ENCODE measurements at places on chromosomes 3 and 15.

DNA sequence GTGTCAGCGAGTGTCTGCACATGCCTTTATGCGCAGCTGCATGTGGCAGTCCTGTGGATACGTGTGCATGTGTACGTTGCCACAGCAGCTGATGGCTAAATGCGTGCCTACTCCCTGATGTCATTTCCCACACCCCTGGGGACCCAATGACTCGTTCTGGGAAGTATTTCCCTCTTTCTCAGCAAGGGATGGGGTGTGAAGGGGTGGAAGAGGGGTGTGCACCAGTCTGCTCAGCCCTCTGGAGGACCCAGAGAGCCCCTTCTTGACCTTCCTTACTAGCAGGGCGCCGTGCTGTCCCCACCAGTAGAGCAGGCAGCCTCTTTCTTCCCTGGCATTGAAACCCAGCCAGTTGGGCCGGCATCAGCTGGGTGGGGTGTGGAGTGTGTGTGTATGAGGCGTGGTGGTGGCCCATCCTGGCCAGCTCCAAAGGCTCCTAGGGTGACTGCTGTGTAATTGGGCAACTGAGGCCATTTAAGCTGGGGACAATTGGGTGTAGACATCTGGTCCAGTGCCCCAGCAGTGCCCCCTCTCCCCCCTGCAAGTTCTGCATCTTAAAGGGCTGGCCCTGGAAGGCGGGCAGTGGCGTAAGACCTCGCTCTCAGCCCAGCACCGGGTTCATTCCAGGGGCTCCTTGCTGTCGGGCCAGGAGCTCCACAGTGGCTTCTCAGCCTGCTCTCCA is 19.2 kb downstream of the SNX33 start:
- peak; percentile 99 for DNase-seq

DNA sequence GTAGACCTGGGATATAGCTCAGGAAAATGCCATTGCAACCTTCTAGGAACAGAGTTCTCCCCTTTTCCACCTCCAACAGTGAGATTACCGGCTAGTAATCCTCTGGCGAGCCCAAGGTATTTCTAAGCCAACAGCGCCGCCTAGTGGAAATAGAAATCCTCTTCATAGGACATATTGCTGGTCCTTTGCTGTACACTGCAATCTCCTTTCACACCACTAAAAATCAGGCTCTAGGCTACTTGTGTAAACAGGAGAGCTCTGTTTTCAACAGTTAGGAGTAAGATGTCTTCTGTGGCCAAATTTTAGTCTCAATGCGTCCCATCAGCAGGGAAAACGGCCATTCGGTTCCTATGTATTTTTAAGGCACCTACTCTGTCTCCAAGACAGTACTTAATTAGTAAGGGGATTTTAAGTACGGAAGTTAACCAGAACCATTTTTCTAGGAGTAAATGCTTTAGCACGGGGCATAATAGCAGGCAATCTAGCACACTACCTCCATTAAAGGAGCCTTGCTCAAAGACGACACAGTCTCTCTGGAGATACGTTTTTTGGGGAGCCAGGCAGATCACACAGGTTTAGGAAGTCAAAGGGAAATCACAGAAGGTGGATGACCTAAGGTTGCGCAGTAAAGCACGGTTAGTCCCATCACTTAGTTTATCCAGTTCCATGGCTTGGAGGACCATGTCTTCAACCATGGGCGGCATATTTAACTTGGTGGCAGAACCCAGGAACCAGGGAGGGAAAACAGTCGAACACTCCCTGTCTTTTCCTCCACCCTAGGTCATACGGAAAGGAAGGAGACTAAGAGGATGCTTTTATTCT is 43.8 kb downstream of the NCEH1 start:
- DNase-seq = no peak

- DNase-seq = peak; percentile 39
Observed at GRCh38 chr3:8650583-8651416, 6.2 kb upstream of the SSUH2 start.

DNA sequence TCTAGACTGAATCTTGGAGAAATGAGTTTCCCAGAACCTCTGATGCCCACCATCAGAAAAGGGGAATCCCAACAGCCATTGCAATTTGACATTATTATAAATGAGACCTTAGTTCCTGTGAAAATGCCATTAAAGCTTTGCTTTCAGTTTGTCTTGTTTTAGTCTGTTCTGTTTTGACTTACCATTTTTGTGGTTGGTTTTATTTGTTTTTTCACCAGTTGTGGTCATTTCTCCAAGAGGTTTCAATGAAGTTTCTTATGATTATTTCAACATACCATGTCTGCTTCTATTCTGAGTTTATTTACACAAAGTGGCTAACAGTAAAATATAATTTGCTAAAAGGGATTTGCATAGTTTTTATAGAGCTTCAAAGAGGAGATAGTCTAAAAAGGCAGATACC is 175.0 kb upstream of the MCTP2 start:
- no peak for DNase-seq

DNA sequence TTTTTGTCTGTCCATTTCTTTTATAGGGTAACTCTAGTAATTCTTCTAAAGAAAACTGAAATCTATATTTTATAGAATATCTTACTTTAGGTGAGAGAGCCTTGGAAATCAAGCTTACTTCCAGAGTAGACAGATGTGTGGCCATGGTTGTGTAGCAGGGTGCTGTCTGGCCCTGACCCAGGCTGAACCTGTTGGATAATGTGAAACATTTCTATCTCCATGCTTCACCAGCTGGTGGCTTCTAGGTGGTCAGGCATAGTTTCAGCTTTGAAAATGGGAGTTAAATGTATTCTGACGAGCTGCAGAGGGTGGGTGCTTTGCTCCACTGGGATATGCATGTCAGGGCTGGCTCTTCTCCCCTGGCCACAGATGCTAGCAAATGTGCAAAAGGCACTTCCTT is 20.8 kb upstream of the NR2C2 start:
- no peak for DNase-seq

- DNase-seq = peak; percentile 89
Observed at GRCh38 chr15:71294911-71295602, 179.8 kb downstream of the THSD4 start.

DNA sequence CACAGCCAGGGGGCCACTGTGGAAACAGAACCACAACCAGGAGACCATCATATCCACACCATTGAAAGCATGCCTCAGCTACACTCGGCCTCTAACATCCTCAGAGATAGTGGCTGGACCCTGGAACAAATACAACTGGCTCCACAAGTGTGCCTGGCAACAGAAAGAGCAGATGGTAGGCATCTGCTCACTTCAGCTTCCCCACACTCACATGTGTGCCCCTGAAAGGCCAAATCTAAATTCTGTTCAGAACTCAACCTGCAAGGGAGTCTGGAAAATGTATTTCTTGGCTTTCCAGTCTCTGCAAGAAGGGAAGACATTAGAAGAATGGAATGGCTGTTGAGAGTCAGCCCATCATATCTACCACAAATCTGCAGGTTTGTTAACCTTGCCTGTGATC is 54.7 kb upstream of the CTNNB1 start:
- DNase-seq = no peak

DNA sequence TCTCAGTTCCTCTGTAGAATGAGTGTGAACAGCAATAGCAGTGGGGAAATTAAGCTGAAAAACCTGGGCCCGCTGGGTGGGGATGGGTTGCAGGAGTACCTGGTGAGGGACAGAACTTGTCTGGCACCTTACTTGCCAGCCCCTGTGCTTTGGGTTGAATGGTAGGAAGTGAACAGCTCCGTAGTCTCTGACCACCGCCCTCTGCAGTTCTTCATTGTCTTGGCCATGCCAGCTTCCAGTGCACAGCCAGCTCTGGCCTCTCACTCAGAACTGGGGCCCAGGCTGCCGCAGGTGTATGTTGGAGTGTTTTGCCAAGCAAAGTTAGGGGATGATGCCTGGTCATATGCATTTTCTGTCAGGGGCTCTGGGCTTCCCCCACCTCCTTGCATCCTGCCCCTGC is 14.0 kb upstream of the CHST14 start:
- peak; percentile 60 for DNase-seq

- no peak for DNase-seq
Observed at GRCh38 chr3:126321490-126321889, 35.7 kb downstream of the KLF15 start.

DNA sequence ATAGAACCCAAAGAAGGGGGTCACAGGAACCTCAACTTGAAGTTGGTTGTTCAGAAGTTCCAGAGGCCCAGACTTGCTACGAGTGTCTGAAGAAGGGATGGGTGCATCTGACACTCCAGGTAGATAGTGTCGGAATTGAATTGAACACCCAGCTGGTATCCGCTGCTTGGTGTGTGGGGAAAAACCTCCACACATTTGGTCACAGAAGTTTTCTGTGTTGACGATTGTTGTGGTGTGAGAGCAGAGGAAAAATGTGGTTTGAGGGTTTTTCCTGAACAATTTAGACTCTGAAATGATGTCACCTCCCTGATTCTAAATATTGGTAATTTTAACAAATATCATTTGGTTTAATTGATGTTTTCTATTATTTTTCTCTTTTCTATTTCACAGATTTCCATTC is 218.8 kb upstream of the CTNNB1 start:
- DNase-seq = no peak

DNA sequence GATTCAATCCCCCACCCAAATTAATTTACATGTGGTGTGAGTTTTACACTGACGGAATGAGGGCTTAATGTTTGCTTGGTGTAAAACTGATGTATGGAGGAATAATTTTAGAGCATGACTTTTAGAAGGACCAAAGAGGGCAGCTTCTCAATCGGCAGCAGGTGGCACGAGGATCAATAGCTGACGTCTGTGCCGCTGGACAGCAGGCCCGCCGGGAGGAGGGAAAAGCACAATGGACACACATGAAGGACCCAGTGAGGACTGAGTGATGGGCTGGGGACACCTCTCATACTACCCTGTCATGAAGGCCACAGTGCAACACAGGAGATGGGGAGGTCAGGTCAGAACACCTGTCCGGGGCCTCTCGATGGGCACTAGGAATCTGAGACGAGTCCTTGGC is 61.4 kb upstream of the NSMCE3 start:
- DNase-seq = no peak

DNA sequence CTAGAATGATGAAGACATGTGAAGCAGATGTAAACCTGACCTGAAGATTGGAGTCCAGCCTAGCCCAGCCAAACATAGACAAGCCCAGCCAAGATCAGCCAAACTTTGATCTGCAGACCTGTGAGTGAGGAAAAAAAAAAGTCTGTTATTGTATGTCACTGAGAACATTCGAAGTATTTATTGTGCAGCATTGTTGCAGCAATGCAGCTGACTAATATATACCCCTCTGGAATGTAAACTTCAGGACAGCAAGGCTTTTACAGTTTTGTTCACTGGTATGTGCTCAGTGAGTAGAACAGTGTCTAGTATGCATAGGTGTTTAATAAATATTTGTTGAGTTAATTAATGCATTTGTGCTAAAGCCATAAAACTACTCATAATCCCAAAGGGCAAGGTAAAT is 23.4 kb downstream of the TMEM202 start:
- no peak for DNase-seq

- DNase-seq = peak; percentile 92
Observed at GRCh38 chr3:96813820-96814650, at the start of gene EPHA6. Gene EPHA6 (plus strand): TSS chr3:96814594.

GRCh38 chr15:60464836-60465630 is 13.9 kb downstream of the ICE2 start:
- DNase-seq = no peak

DNA sequence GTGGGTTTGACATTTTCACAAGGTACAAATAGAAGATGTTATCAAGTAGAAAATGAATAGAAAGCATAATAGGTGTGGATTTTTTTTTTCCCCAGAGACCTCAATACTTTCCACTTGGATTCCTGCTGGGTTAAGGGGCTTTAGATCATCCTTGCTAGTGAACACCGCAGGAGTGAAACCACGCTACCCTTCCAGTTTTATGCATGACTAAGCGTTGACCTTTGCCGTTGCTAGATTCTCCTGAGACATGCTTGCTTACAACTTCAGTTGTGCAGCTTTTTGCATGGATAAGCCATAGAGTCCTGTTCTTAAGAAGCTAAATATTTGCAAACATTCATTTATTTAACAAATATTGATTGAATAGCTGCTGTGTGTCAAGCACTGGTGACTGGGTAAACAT is 299.7 kb upstream of the LMCD1 start:
- no peak for DNase-seq

- DNase-seq = no peak
Observed at GRCh38 chr3:35486295-35486694, 153.0 kb upstream of the ARPP21 start.

GRCh38 chr15:75031848-75032247 is 8.5 kb downstream of the PPCDC start:
- DNase-seq = no peak

DNA sequence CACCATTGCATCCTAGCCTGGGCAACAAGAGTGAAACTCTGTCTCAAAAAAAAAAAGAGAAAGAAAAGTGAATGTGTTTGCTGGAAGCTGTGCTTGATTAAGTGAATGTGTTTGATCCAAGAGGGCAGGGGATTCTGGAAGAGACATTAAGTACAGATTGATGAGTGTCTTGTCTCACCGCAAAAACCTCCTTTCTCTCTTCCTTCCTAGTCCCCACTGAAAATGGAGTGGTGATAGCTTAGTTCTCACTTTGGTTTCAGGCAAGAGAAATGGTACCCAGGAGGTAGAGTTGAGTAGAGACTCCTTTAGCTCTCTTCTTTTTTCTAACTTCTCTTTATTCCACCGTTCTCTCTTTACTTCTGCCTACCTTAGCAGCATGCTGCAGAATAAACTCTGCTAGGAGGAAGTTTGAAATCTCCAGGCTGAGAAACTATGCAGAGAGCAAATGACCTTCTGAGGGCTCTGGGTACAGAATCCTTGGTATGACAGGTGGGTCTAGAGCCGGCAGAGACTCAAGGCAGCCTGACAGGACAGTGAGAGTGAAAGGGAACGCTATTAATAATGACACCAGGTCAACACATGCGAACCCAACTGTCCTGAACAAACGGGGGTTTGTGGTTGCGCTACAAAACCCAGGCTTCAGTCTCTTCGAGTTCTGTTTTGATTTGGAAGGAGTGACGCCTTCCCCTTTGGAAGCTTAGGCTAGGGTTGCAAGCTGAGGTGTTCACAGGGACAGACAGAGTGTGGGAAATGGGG is 74.9 kb downstream of the SMAD3 start:
- no peak for DNase-seq
